M059J (cell line): ENCODE measurements at places on chromosomes 1 and 21.

DNA sequence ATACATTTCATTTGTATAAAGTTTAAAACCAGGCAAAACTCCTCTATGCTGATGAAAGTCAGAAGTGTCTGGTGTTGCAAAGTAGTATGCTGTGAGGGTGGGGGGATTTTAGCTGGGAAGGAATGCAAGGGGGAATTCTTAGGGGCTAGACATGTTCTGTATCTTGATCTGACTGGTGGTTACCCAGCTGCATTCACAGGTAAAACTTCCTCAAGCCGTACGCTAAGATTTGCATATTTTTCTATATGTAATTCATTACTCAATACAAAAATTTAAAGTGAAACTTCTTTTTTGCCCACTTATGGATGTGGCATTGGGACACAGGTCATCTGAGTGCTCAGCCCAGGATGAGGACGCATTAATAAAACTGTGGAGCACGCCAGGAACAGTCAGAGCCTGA lies 323.3 kb downstream of the PAPPA2 start:
- no peak for DNase-seq

DNA sequence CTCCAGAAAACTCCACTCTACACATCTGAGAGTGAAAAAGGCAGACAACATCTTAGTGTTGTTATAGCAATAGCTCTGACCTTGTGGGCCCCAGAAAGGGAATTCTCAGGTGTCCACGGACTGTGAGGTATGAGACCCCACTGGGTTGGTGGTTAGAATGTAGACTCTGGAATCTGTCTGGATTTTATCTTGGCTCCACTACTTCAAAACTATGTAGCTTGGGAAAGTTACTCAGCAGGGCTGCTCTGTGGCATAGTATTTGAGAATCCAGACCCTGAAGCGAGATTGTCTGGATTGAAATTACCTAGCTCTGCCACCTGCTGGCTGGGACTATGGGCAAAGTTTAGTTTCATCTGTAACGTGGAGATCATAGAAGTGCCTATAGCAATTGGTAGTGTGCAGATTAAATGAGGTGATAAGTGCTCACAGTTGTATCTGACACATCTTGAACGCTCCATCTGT lies 25.8 kb downstream of the PRDM2 start:
- peak; percentile 34 for DNase-seq

GRCh38 chr1:178408871-178409270 lies 87.9 kb downstream of the CLEC20A start:
- DNase-seq = peak; percentile 45

GRCh38 chr1:150927624-150928023 lies 1.5 kb downstream of the SETDB1 start:
- no peak for DNase-seq

GRCh38 chr1:105838071-105838470 lies 1218.4 kb upstream of the PRMT6 start:
- no peak for DNase-seq

GRCh38 chr1:210448297-210448892 lies 119.7 kb downstream of the HHAT start:
- DNase-seq = peak; percentile 65

DNA sequence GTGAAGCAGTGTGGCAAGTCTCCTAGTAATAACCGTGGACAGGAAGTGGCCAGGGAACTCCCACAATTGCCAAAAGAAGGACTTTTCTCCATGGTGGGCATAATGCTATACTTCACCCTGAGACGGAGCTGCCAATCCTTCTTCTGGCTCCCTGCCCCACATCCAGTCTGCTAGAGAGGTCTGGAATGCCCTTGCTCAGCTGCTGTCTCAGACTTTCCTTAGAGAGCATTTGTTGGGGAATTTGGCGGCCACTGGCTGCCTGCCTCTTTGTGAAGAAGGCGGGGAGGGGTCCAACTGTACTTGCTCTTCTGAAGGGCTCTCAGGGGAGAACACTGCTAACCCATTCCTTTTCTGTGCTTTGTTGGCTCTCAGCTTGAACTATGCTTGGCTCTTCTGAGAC lies 123.7 kb upstream of the EDN2 start:
- DNase-seq = no peak

- peak; percentile 44 for DNase-seq
These were observed 19.2 kb upstream of the PEF1 start for GRCh38 chr1:31663622-31664452.

DNA sequence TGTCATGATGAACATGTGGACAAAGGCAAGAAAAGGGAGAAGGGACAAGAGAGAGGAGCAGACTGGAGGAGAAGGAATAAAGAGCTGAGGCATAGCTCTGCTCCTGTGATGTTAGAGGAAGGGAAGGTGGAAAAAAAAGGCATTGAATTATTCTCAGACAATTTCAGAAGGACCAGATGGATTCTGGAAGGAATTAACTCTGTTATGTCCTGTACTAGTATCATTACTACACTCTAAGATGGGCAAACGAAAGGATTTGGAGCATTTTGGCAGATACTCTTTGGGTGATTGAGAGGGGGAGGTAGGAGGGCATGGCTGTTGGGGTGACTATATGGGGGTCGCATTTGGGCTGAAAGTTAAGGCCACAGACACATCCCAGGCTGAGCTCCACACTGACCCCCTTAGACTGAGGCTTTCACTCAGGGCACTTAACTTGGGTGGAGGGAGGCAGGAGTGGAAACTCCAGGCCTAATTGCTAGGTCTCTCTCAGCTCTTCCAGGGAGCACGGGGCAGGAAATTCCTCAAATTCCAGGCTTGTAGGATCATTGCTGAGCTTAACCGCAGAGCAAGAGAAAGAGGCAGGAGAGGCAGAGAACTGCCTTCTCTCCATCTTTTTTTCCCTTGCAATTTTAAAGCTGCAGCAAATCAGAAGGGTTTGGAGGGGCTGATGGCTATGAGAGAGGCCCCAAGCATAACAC lies 25.9 kb downstream of the KIRREL1 start:
- peak; percentile 97 for DNase-seq
